ENCODE measurements at places on chromosomes 1 and 21.

DNA sequence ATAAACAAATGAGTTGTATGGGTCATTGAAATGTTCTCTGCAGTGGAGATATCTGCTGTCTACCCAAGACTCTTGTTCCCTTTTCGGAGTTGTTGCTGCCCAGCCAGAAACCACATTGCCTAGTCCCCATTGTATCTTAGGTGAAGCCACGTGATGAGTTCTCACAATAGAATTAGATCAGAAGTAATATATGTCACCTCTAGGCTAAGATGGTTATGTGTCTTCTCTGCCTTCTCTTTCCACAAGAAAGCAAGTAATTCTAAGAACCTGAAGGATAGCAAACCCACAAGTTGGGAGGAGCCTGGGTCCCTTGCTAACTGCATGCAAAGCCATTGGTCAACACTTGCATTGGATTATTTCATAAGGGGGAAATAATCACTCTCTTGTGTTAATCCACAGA lies 76.6 kb downstream of the ADCY10 start:
- DNase-seq, result no peak

DNA sequence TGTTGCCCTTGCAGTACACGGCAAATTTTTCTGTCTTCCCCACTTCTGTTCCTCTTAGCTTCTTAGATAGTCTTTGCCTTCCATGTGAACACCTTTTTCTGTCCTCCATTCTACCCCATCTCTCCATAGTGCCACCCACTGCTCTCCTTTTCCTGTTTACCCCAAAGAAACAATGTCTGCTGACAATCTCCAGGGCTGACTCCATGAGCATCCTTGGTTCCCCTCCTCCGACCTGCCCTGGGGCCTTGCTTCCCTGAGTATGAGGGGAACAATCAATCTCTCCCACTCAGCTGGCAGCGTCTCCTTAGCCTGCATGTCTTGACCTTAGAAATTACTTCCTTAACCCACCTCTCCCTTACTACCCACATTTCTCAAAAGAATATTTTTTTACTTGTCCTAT lies 12.3 kb upstream of the MYBPHL start:
- no peak for DNase-seq

- DNase-seq, result no peak
These were observed 2.1 kb upstream of the LPGAT1 start for GRCh38 chr1:211832661-211833060.

DNA sequence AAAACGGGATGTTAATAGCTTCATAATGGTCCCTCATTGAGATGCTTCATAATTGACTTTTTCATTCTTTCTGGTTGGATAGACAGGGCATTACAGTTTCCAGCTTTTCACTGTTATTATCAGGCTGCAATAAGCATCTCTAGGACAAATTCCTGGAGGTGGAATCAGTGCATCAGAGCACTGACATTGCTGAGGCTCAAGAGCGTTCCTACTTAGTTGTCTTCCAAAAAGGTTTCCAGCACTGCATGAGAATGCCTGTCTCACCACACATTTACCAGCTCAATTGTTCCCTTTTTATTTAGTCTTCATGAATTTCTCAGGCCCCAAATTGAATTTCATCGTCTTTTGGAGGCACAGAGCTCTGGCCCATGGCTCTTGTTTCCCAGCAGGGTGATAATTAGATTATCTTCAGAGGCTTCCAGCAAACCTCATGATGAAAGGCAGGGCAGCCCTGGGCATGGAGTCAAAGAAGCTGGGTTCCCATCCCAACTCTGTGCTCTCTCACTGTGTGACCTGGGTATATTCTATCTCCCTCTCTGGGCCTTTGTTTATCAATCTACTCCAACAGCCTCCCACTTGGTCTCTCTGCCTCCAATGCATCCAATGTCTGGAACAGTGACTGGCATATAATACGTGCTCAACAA lies 451.4 kb downstream of the PTPRU start:
- DNase-seq, result no peak

GRCh38 chr21:39707316-39707715 lies 37.7 kb upstream of the IGSF5 start:
- DNase-seq, result no peak

- peak; percentile 16 for DNase-seq
These were observed 997 bp downstream of the IFNAR2 start for GRCh38 chr21:33230545-33231324.

GRCh38 chr1:44973645-44974044 lies 12.8 kb downstream of the EIF2B3 start:
- DNase-seq, result no peak

DNA sequence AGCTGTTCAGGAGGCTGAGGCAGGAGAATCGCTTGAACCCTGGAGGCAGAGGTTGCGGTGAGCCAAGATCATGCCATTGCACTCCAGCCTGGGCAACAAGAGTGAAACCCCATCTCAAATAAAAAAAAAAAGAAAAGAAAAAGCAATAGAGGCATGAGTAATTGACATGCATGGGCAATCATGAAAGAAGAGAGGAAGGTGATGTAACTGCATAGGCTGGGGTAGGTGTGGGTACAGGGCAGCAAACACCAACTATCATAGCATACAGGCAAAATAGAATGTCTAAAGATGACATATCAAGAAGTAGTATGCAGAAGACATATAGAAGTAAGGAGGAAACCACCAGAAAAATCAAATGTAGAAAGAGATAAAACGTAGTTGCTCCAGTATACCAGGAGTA lies 19.0 kb upstream of the MGST3 start:
- no peak for DNase-seq

DNA sequence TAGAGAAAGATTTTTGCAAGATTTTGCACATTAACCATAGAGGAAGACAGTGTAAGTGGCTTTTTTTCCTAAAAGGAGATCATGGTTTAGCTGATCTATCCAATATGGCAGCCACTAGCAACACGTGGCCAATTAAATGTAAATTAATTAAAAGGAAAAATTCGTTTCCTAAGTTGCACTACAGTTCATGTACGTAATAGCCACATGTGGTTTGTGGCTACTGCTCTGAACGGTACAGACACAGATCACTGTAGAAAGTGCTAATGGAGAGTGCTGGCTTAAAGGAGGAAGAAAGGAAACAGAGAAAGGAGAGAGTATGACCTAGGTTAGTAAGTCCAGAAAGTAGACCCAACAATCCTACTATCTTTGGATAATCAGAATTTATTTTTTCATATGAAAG lies 170.8 kb downstream of the SIPA1L2 start:
- no peak for DNase-seq

DNA sequence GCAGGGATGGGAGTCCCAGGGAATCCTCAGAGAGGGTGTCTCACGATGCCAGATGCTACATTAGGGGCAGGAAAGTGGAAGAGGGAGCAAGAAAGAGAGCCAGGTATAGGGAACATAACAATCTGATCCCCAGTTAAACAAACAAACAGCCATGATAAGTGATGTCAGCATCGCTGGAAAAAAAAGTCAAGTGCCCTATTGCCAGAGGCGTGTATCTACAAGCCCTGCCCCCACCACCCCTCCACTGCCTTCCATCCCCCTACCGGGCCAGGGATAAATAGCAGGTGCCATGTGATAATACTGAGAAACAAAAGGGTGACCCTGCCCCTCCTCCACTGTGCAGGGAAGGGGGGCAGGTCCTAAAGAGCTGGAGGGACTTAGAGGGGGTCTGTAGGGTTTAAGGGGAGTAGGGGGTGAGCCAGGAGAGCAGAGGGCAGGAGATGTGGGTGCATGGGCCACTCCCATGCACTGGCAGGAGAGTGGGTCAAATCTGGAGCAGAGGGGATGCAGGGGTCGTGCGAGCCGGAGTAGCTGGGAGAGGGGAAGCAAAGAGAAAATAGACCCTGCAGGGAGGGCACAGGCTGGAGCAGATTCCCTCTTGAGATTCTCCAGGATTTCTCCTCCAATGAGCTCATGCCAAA lies 3.4 kb downstream of the SLC26A9 start:
- no peak for DNase-seq

DNA sequence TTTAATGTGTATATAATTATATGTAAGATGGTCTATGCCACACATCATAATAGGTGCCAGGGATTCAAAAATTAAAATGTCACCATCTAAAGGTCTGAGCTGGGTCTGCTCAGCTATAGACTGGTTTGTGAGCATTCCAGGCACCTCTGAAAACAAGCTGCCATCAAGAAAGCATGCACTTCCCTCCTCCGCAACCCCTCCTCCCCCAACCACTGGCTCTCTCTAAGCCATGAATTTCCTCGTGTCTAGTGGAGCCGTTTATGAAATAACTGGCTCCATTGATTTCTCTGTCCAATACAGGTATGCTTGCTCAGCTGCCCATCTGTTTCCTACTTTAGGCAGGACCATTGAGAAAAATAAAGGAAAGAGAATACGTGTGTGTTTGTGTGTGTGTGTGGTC lies 522.6 kb upstream of the PLXNA2 start:
- no peak for DNase-seq

DNA sequence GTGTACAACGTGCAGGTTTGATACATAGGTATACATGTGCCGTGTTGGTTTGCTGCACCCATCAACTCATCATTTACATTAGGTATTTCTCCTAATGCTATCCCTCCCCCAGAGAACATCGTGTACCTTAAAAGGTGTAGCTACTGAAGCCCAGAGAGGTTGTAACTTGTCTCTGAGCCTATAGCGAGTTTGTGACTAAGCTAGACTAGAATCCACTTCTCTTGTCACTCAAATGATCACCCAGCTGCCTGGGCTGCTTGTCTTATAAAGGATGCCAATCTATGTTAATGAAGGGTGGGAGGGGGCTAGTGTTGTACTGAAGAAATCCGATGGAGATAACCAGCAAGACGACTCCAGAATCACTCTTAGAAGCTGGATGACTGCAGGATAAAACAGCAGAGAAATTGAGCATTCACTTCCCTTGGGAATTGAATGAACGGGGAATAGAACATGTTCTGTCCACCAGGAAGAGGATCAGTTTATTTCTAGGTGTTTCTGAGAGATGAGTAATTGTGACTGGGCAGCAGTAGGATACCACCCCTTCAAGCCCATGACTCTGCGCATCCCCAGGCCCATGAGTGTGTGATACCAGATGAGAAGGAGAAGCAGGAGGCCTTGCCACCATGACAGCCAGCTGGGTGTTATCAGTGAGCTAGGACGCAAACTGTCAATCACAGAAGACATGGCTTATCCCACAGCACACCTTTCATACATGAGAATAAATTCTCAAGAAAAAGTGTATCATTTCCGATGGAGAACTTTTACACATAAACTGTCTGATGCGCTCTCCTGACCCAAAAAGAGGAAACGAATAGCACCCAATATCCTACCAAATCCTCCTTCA lies 390.4 kb downstream of the NTNG1 start:
- no peak for DNase-seq

- no peak for DNase-seq
These were observed 22.8 kb upstream of the TSPEAR start for GRCh38 chr21:44734026-44734745.

- no peak for DNase-seq
These were observed 177.5 kb downstream of the LMO4 start for GRCh38 chr1:87506147-87506546.

DNA sequence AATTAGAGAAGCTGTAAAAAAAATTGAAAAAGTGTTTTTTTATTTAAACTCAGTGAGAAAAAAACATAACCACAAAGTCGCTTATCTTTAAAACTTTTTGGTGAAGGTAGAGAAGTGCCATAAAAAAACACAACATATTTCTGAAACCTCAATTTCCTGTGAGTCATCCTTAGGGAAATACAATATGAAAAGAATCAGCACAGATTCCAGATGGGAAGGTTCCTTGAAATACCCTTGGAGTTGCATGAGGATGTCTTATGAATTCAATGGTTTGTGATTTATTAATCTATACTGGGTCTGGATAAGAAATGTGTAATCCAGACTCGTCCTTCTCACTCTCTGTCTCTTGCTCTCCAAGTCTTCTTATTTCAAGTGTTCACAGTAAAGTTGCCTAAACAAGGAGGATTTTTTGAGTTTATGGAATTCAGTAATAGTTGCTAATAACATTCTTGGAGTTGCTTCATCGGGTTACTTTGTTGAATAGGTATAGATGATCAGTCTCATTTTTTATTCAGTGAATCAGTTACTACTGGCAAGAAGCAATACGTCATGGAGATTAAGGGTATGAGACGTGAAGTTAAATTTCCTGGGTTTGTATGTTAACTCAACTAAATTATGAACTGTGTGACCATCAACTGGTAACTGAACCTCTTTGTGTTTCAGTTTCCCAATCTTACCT lies 191.4 kb downstream of the KCNK2 start:
- no peak for DNase-seq

- no peak for DNase-seq
These were observed 481.7 kb upstream of the USP24 start for GRCh38 chr1:55696891-55697290.

All from stimulated activated CD4-positive, alpha-beta T cell treated with anti-CD3 and anti-CD28 coated beads, TNF-alpha, amount 100 ng/mL, for 1 hour (primary cell).